ENCODE measurements at places on chromosomes 6 and 20. TPM values are rescaled to one million over a fixed set of nuclear protein-coding genes. Genes with fewer than 3 reads are reported as not detected.

ZSCAN31 gene
- total RNA-seq = 0.62 TPM

ZNF341 gene
- total RNA-seq = 6.8 TPM

DNA sequence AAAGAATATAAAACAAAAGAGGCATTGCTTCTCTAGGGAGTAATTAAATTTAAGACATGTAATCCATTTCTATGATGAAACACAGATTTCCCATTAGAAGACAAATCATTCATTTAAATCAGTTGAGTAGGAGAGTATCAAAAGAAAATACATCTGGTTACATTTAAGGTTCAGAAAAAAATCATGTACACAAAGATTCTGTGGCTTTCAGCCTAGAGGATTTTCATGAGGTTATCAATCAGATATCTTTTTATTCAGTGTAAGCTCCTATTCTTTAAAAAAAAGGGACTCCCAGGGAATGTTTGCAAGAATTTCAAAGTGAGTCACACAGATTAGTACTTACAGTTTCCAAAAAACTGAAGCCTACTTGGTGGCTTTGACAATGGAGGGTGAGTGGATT is 24.9 kb downstream of the COL21A1 start:
- H3K27me3 ChIP-seq = no peaks in the 10 kb centered on the region
- H3K4me3 ChIP-seq = no peak overlapping the region
- no peaks in the 10 kb centered on the region for H3K4me1 ChIP-seq
- no peak for DNase-seq
- no peaks in the 10 kb centered on the region for H3K36me3 ChIP-seq

SOBP gene
- total RNA-seq = 0.25 TPM

GRCh38 chr20:24571159-24571558 is 101.7 kb downstream of the SYNDIG1 start:
- no peaks in the 10 kb centered on the region for H3K4me1 ChIP-seq
- H3K4me3 ChIP-seq = no peak overlapping the region
- no peak for DNase-seq

PAX1 gene
- not detected for total RNA-seq

DNA sequence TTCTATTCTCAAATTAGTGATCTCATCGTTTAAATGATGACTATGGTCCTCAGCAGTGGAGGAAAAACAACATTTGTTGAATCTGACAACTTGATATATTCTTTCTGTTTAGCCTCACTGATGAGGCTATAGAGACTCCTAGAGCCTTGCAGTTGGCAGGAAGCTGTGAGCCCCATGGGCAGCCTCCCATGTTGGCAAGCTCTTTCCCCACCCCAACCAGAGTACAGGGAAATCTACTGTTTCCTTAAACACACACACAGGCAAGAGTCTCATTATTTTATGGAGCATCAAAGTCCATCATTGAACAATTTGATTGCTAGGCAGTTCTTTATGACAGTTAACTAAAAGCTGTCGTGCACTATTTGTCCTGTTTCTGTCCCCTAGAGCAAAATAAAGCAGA is 498.2 kb upstream of the CITED2 start:
- H3K4me3 ChIP-seq = no peak overlapping the region
- peaks cover 2% of the 10 kb centered on the region for H3K27me3 ChIP-seq
- H3K36me3 ChIP-seq = no peaks in the 10 kb centered on the region
- H3K4me1 ChIP-seq = no peaks in the 10 kb centered on the region

FAM83B gene
- not detected for total RNA-seq

FOXF2 gene
- total RNA-seq = not detected

GRCh38 chr6:108134213-108134970 is 31.4 kb upstream of the NR2E1 start:
- H3K27ac ChIP-seq = no peak overlapping the region
- H3K36me3 ChIP-seq = no peaks in the 10 kb centered on the region
- peaks cover 70% of the 10 kb centered on the region for H3K27me3 ChIP-seq

DNA sequence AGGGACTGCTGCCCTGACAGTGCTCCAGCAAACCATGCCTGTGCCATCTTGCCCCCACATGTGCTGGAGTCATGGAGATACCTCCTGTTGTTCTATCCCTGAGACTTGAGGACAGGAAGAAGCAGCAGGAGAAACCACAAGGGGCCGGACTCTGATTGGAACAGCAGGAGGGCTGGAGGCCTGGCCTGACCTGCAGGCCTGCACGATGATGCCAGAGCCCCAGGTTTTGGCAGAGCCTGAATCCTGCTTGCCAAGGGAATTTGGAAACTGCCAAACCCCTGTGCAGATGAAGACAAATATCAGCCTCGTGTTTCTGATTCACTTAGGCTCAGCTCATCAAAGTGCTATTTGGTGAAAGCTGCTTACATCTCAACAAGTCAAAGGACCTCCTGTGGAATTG is 177.6 kb downstream of the MAFB start:
- H3K27ac ChIP-seq = no peak overlapping the region
- H3K4me1 ChIP-seq = no peaks in the 10 kb centered on the region
- H3K27me3 ChIP-seq = peaks cover 3% of the 10 kb centered on the region
- H3K36me3 ChIP-seq = no peaks in the 10 kb centered on the region

DNA sequence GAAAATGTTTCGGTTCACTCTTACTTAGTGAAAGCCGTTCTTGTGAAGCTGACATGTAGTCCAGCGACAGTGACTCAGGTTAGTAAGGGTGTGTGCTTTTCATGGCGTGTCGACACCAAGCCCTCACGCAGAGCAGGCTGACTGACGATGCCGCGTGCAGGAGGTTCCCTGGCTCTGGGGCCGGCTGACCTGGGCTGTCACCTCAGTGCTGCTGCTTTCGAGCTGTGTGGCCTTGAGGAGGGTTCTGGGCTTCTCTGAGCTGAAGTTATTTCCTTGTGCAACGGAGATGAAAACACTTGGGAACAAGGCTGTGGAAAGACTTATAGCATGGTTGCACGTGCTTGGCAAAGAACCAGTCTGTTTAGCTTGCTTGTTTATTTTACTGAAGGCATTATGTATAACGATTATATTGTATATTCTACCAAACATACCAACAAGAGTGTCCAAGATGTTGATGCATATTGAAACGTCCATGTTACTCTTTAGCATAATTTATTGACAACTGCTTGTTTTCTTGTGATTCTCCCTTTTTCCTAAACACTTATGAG is 59.2 kb downstream of the PHACTR3 start:
- H3K4me3 ChIP-seq = no peak overlapping the region
- H3K4me1 ChIP-seq = no peaks in the 10 kb centered on the region
- no peaks in the 10 kb centered on the region for H3K36me3 ChIP-seq

ENPP5 gene
- total RNA-seq = 0.62 TPM

GRCh38 chr6:147700436-147701209 is 192.1 kb downstream of the SAMD5 start:
- H3K4me3 ChIP-seq = no peak overlapping the region
- no peaks in the 10 kb centered on the region for H3K27me3 ChIP-seq

- H3K4me1 ChIP-seq = peaks cover 4% of the 10 kb centered on the region
- H3K36me3 ChIP-seq = no peaks in the 10 kb centered on the region
- DNase-seq = no peak
- H3K4me3 ChIP-seq = no peak overlapping the region
- no peak overlapping the region for H3K27ac ChIP-seq
These were observed 503.5 kb upstream of the CITED2 start for GRCh38 chr6:139877828-139878405.

Measured in activated naive CD4-positive, alpha-beta T cell treated with anti-CD3 and anti-CD28 coated beads for 36 hours (primary cell).